NCI-H2227 treated with DMSO at 0.1 percent for 48 hours (cell line): ENCODE measurements at places on chromosomes 16 and 17.

DNA sequence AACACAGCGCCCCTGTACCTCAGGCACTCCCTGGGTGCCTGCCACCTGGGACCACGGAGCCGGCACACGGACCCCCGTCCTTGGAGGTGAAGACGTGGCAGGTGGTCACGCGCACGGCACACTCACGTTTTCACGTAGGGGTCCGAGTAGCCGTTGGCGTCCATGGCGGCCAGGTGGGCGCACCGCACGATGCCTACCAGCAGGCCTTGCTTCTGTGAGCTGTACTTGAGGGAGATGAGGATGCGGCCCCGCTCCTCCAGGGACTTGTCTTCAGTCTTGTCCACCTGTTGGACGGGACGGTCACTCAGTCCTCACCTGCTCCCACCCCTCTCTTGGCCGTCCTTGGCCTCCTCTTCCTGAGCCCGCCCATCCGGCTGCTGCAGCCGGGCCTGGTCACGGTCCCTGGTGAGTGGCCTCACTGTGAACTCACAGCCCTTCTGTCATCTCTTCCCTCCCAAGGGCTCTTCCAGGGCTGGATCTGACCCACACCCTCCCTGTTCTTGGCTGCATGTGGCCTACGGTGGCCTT lies 18.8 kb downstream of the SCGB1C2 start:
- DNase-seq, result no peak

DNA sequence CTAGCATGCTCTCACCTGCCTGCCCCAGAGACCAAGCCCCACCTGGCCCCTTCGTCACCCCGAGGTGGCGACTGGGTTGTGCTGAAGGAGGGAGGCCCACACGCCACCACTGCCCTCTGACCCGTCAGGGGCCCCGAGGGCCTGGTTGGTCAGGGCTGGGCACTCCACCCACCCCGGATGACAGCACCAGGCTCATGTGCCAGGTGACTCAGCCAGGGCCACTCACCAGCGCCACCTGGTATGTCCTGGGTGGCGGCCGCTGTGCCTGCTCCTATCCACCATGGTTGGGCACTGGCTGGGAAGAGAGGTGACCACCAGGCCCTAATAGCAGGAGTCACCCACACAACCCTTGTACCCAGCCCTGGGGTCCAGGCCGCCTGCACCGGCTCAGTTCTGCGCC lies 68.9 kb downstream of the JPH3 start:
- DNase-seq, result no peak

- DNase-seq, result no peak
Observed at GRCh38 chr17:63916566-63917185, 2.0 kb downstream of the GH1 start.

GRCh38 chr17:80191192-80191591 lies 21.4 kb downstream of the CARD14 start:
- DNase-seq, result no peak

DNA sequence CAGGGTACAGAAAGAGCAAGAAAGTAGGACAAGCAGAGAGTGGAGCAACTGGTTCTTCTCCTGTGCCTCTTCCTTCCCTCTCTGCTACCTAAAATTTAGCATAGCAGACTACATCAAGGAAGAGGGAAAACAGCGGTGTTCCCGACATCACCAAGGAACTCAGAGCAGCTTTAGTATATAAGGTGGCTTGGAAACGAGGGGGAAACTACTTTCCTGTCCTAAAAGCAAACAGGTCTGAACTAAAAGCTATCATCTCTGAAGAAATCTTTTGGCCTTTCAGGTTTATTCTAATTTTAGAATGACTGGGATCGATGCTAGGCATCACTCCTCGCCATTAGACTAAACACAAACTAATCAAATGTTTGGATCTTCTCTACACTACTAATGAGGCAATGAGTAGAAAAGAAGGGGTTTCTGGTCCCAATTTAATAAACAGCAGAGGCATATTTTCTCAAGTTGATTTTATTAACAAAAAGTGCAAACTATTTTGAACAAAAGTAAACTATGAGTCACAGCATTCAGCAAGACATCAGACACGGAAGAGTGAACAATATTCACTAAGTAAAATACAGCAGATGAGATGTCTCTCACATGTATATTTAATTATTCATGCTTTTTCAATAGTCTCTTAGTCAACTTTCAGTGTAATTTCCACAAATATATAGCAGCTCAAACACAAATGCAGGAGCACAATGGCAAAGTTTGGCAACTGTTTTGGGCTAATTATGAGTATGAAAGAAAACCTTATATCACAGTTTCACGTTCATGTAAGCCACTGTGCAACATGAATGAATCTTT lies 108.7 kb downstream of the TRIM37 start:
- no peak for DNase-seq

DNA sequence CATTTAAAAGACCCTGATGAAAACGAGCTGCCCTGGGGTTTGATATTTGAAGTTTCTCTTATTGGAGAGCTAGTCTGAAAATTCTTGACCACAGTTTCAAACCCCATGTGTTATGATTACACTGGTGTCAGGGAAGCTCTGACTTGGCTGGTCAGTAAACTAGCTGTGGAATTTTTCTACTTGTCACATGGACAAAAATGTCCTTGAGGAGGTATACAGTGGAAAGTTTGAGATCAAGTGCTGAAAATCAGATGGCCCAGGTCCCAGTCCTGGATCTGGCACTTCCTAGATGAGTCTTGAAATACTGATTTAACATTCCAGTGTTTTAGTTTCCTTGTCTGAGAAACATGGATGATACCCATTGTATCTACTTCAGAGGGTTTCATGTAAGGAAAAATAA lies 30.7 kb upstream of the SOX9 start:
- no peak for DNase-seq

DNA sequence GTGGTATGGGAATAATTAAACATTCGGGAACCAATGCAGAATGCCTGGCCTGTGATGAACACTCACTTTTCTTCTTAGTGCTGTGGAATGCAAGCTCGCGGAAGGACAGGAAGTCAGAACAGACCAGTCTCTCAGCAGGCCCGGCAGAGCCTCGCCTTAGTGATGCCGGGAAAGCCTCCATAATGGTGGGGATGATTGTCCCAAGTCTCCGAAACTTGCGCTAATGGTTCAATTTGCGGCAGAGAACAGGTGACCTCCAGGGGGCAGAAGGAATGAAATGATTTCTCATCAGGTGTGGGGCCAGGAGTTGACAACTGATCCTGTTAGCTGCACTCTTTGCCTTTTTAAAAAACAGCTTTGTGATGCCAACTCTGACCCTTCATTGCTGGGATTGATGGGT lies 170.6 kb downstream of the GSG1L start:
- DNase-seq, result no peak

DNA sequence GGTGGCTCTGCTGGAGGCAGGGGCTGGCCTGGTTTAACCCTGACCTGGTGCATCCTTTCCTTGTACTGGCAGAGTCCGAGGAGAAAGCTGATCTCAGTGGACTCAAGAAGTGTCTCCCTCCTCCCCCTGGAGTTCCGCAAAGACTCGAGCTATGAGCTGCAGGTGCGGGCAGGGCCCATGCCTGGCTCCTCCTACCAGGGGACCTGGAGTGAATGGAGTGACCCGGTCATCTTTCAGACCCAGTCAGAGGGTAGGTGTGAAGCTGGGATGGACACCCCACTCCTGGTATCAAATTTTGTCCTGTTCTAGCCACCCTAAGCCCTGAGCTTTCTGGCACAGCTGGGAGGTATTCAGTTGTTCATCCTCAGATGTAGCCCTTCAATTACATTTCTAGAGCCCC lies 42.5 kb downstream of the IL21R start:
- DNase-seq, result no peak

GRCh38 chr17:35265071-35265470 lies 22.2 kb downstream of the SLFN5 start:
- no peak for DNase-seq

DNA sequence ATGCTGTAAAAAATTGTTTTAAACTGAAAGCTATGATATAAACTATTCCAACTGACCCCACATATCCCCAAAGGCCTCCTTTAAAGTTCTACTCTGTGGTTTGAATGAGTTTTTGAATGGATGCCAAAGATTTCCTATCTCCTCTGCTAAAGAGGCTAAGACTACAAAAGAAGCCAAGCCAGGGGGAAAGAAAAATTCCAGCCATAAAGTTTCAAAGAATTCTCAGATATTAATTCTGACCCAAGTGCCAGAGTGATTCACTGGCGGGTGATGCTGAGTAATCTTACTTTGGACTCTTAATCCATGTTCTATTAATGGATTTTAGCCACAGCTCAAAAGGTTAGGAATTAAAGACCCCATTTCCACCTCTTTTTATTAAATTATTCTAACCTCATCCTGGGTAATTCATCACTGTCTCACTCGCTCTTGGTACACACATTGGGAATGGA lies 60.7 kb downstream of the HS3ST3A1 start:
- no peak for DNase-seq

GRCh38 chr17:323721-324571 lies 28.7 kb downstream of the RPH3AL start:
- no peak for DNase-seq

- DNase-seq, result no peak
Observed at GRCh38 chr16:30087181-30087898, 4.4 kb downstream of the TBX6 start.

DNA sequence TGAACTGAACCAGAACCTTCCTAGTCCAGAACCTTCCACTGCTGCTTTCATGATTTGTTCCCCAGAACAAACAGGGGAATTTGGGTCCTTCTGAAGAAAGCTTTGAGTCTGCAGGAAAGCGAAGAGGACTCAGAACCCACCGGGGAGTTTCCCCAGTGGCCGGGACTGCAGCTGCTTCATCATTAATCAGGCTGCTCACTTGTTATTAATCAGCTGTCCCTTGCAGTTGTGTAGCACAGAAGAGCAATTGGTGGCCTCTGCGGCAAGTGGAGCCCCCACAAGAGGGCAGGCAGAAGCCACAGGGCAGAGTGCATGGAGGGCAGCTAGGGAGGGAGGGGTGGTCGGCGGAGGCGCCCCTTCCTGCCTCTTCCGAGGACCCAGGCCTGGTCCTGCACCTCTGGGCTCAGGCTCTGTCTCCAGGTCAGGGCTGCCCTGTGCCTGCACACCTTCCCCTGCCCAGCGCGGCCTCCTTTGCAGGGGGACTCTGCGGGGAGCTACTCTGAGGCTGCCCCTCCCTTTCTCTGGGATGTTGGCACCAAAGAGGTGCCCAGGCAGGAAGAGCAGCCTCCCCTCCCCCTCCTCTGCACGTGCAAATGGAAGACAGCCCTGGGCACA lies 6.9 kb downstream of the CCL17 start:
- DNase-seq, result no peak
